Dermis blood vessel endothelial cell (primary cell): ENCODE measurements at places on chromosomes 5 and 9. TPM values are rescaled to one million over a fixed set of nuclear protein-coding genes. Genes with fewer than 3 reads are reported as not detected.

Gene PRLR
- total RNA-seq, result not detected in 2 replicates

Gene PCDHA12
- 0.17 TPM in 1 of 2 replicates, not detected in the other for total RNA-seq

Gene ACTBL2
- total RNA-seq, result 0.05 and 0.17 TPM in 2 replicates

Gene RUSC2
- total RNA-seq, result 15.8 and 24.5 TPM in 2 replicates

Gene LRRC70
- total RNA-seq, result 48.4 and 60.8 TPM in 2 replicates

Gene FAT2
- under 0.01 TPM in 2 replicates for total RNA-seq

Gene FAM151B
- total RNA-seq, result 2.6 and 3.0 TPM in 2 replicates

DNA sequence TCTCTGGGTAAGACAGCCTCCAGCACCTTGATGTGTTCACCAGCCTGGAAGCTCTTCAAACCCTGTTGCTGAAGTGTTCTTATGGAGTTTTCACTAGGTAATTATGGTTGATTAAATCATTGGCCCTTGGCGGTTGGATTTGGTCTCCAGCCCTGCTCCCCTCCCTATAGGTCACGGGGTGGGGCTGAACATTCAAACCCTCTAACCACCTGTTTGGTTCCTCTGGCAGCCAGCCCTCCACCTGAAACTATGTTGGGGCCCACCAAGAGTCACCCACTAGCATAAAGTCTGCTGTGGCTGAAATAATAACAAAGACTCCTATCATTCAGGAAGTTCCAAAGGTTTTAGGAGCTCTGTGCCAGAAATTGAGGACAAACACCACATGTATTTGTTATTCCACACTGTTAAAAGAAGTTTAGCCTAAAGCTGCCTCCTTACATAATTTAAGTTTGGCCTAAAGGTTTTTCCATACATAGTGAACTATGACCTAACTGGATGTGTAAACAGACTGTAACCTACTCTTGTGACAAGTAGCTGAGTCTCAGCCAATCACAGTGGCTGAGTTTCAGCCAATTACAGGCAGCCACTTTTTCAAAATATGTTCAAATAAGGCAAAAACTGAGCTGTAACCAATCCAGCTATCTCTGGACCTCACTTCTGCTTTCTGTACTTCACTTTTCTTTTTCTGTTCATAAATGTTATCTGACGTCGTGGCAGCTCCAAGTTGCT, 34.8 kb downstream of the TMEM252 start:
- DNase-seq, result no peak

GRCh38 chr5:14035859-14036503, 91.5 kb upstream of the DNAH5 start:
- peak; percentile 96 for DNase-seq

- peak; percentile 54 for DNase-seq
Measured at GRCh38 chr5:10295619-10296326, 11.9 kb downstream of the CMBL start.

DNA sequence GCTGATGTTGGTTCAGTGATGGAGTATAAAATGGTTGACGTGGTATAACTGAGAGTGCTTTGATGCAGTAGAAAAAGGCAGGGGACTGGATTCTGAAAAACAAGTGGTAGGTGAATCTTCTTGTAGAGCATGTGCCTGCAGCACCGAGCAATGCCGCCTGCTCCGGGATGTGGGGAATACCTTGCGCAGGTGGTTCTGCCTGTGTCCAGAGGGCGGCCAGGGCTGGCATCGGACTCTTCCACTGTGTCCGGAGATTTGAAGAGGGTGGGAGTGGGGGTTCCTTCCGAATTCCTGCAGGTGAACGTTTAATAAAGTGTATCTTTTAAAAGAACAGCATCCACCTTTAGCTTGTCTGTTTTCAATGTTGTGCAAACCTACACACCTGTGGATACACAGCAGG, 238.0 kb downstream of the FANCC start:
- no peak for DNase-seq

DNA sequence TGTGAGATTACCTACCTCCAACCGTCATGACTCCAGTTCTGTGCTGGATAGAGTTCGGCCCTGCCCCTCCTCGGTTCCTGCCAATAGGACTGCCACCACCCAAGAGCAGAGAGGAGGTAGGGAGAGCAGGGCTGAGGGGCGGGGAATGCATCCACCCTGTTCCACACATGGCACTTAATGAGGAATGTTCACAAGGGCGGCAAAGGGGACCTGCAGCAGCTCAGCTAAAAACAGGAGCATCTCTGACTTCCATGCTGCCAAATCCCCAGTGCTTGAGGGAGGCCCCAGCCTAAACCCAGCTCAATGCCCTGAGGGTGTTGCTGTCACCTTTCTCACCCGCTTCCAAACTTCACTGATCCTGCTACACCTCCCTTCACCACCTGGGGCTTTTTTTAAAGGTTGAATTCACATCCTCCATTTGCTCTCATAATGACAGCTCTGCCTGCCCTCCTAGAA, 7.8 kb upstream of the DELE1 start:
- no peak for DNase-seq

GRCh38 chr5:135398160-135398854, 724 bp downstream of the MACROH2A1 start:
- peak; percentile 50 for DNase-seq

DNA sequence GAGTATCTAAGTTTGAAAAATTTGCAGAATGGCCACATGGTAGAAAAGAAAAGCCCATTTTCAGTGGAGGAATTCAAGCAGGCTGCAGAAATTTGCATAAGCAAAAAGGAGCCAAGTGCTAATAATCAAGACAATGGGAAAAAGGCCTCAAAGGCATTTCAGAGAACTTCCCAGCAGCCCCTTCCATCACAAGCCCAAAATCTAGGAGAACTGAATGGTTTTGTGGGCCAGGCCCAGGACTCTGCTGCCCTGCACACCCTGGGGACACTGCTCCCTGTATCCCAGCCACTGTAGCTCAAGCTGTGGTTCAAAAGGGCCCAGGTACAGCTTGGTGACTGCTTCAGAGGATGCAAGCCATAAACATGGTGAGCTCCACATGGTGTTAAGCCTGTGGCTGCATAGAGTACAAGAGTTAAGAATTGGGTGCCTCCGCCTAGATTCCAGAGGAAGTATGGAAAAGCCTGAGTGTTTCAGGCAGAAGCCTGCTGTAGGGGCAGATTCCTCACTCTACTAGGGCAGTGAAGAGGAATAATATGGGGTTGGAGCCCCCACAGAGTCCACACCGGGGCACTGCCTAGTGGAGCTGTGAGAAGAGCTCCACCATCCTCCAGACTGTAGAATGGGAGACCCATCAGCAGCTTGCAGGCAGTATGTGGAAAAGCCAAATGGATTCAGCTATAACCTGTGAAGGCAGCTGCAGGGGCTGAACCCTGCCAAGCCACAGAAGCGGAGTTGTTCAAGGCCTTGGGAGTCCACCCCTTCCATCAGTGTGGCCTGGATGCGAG, 720.7 kb upstream of the CTNND2 start:
- DNase-seq, result no peak

- no peak for DNase-seq
Measured at GRCh38 chr5:147805030-147805454, 22.5 kb upstream of the JAKMIP2 start.

- no peak for DNase-seq
Measured at GRCh38 chr5:144315994-144316634, 145.4 kb downstream of the KCTD16 start.

- no peak for DNase-seq
Measured at GRCh38 chr5:88049156-88049555, 219.5 kb downstream of the TMEM161B start.

GRCh38 chr5:172841256-172841655, 7.2 kb downstream of the ERGIC1 start:
- DNase-seq, result peak; percentile 41

DNA sequence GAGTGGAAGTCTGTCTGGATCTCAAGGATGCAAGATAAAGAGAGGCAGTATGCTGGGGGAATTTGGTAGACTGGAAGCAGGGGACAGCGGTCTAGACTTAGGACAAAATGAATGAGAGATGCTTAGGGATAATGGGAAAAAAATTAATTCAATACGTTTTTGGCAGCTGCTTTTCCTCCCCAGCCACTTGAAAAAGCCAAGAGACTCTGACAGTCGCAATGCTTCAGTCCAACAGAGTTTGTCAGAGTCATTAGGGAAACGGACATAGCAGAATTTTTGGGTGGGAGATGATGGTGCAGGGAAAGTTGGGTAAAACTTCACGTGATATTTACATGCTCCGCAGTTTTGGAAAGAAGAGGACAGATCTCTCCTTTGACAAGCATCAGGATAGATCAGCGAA, 129.7 kb downstream of the GOLPH3 start:
- no peak for DNase-seq

DNA sequence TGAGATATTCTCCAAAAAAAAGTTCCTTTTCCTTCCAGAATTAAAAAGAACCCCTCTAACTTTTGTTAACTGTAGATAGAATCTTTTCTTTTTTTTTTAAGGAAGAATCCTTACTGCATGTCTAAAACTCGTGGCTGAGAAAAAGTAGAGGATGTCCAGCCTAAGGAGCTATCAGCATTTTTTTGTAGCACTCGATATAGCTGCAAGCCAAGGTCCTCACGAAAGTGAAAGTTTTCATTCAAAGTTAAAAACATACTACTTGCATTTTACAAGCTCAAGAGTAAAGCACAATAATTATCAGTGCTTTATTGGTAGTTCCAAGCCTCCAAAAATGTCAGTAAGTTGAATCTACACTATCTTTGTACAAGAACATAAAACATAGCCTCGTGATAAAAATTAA, 28.7 kb upstream of the ZSWIM6 start:
- no peak for DNase-seq
